Activated naive CD4-positive, alpha-beta T cell (primary cell): ENCODE measurements at places on chromosomes 5 and 9.

DNA sequence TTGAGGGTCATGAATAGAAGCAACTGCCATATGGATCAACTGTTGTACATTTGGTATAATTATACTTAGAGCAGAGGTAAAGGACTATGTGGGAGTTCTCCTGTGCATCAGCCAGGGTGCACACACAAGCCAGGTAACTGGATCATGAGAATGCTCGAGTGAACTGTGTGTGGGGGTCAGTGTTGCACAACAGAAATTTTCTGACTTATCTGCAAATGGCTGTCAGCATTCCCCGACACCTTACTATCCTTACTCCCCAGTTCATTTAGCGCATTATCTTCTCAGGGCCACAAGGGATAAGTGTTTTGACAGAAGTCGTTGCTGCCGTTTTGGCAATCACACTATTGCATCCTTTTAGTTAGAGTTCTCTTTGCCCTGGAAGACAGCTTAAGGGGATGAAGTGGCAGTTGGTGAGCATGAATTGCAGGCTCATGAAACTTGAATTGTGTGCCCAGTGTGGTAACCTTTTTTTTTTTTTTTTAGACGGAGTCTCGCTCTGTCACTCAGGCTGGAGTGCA, 1.7 kb downstream of the CANX start:
- no peak for DNase-seq

- no peak for DNase-seq
Observed at GRCh38 chr5:41418220-41419031, 92.0 kb downstream of the PLCXD3 start.

DNA sequence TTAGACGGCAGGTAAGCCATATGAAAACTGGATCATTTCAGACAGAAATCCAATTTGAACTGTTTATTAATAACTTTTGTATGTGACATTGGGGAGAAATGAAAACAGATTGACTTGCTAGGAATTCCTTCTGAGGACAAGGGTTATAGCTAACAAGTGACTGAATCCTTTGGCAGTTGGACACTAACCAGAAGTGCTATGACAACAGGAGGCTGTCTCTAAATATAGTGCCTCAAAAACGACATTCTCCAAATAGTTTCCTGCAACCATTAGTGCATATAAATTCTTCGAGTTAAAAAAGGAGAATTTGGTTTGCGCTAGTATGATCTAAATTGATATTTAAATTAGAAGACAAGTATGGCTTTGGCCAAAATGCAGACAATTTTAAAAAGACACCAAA, 338.6 kb downstream of the PTPRD start:
- DNase-seq = no peak

DNA sequence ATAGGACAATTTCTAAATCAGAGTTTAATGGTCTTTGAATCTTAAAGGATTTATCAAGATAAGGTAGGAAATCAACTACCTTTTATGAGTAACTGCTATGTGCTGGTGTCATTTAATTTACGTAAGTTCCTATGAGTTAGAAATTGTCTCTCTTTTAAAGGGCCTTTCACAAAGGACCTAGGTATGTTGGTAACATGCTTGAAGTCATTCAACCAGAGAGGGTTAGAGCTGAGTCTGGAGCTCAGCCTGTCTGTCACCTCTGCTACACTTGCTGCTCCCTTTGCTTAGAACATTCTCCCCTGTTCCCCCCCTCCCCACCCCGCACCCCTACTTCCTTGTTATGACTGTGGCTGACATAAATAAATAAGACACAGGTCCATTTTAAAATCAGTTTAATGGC, 190.3 kb upstream of the SEMA6A start:
- DNase-seq = no peak

GRCh38 chr9:32265037-32265436, 119.4 kb upstream of the ACO1 start:
- DNase-seq = no peak

GRCh38 chr9:14315875-14316601, 2.1 kb upstream of the NFIB start:
- DNase-seq = no peak

GRCh38 chr9:90092508-90092907, 487.7 kb downstream of the GADD45G start:
- DNase-seq = no peak

GRCh38 chr9:14323083-14323971, 9.4 kb upstream of the NFIB start:
- DNase-seq = no peak

- DNase-seq = no peak
Observed at GRCh38 chr9:115969096-115969495, 184.5 kb upstream of the PAPPA start.

DNA sequence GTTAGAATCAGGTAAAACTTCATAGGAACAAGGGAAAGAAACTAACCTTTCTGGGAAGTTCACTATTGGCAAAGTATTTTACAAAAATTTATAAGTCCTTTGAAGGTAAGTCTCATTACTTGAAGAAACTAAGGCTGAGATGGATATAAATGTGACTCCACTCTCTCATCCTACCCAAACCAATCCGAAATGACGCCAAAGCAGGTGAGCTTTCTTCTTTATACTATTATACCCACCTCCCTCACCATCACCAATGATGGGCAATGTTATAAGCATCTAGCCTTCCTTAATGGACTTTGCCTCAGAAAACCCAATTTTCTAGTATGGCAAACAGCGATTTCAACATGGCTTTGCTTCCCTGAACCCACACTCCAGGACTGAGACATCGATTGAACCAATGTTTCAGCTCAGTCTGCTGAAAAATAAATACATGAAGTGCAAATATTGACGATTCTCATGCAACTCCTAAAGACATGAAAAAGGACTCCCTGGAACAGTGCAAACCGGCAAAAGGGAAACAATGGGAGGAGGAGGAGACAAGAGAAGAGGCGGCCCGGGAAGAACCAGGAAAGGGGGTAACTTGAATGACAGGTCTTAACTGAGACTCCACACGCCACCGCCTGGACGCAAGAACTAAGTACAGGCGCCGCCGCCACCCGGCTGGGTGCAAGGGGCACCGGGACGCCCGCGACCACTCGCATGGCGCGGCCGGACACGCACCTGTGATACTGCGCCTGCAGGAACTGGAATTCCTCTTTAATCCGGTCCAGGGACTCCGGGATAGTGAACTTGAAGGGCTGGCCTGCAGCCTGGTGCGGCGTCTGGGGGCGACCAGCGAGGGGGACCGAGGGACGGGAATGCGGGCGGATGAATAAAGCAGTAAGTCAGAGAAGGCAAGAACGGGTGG, 2.5 kb downstream of the TLE1 start:
- no peak for DNase-seq

DNA sequence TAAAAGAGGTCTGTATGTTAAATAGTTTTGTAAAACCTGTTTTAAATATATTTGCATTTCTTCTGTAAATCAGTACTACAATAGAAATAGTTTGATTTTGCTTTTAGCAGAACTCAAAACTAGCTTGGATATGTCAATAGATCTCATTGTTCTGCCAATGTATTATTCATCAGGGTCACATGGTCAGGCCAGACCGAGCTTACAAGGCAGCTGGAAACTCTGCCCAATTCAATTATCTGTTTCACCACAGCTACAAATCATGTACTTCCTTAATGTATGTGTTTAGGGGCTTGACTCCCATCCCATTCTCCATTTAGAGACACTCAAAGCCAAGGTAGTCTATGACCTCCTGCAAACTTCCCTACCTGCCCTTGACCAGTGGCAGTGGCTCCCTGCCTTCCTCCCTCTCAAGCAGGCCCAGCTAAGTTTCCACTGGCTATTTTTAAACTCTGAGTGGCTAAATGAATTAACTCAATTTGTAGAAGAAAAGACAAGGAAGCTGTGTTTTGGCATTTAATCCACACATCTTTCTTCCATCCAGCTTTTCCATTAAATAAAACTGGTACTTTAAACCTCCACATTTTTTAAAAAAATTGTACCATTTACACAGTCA, 46.4 kb upstream of the SELENOP start:
- no peak for DNase-seq

DNA sequence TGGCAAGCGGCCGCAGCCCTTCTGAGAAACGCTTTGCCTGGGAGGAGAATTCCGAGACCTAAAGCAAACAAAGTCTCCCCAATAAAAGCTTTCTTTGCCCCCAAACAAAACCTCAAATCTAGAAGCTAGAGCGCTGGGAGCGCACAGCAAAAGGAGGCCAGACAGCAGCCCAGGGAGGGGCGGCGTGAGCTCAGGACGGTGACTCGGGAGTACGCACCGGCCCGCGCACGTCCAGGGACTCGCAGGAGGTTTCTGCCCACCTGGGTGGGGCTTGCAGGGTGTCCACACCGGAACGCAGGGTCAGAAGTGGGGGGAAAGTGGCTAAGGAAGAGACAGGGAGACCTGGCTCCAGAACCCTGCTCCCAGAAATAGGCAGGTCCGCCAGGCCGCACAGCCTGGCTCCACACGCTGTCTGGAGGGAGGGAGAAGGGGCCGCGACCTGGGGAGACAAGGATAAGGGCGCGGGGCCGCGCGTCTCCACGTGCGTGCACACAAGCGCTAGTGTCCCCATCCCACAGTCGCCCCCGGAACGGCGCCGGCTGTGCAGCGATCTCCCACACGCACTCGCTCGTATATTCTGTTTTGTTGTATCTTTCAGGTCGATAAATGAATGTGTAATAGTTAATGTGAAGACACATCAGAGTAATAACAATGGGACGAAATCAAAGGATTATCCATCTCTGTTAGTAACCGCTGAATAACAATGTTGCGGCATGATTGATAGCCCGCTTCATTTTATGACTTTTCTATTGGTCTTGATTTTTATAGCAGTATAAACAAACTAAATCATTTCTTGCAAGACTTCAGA, 2.3 kb upstream of the OTP start:
- DNase-seq = no peak

- no peak for DNase-seq
Observed at GRCh38 chr5:133635051-133635450, 22.7 kb upstream of the FSTL4 start.

- no peak for DNase-seq
Observed at GRCh38 chr5:101590384-101590783, 687.3 kb upstream of the ST8SIA4 start.

- DNase-seq = no peak
Observed at GRCh38 chr9:30075451-30076199, 2308.8 kb upstream of the ACO1 start.

- no peak for DNase-seq
Observed at GRCh38 chr9:87249029-87249428, 248.6 kb upstream of the DAPK1 start.

DNA sequence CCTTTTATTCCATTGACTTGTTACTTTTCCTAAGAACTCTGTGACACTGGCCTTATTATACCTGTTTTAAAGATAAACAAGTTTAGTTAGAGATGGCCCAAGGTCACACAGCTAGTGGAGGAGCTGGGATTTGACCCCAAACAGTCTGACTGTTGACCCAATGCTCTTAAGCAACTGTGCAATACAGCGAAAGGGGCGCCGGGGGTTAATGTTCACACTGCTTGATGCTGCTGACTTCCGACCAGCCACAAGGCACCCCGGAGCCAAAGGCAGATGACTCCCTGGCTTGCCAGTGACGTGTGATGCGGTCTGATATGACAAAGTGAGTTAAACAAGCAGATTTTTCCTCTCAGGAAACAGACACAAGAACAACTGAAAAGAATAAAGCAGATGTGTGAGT, 23.9 kb downstream of the PIK3R1 start:
- peak; percentile 70 for DNase-seq

- DNase-seq = no peak
Observed at GRCh38 chr9:87427851-87428506, 69.7 kb upstream of the DAPK1 start.

GRCh38 chr5:118199801-118200200, 788.5 kb downstream of the DTWD2 start:
- DNase-seq = no peak

DNA sequence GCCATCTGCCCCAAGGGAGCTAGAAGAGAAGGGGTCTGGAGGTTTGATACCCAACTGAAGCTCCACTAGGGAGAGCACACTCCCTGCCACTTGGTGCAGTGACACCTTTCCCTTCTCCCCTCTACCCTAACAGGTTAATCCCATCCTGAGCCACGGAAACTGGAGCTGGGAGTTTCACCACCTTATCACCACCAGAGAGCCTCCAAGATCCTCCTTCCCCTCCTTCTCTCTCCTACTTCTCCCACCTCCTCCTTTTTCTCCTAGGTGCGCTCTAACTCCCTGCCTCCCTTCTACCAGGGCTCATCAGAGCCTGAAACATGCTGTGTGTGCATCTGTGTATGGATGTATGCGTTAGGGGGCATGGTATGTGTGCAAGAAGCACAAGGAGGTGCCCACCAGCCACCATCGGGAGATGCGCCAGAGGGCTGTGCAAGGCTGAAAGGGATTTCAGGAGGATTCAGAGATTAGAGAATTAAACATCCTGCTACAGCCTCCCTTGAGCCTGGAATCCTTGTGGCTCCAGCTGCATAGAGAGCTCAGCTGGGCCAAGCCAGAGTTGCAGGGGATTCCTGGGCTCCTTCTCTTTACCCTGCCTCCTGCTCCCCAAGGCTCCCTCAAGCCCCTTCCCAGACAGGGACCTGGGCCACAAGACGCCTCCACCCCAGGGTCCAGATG, 89.8 kb downstream of the PCDH1 start:
- no peak for DNase-seq

GRCh38 chr5:17847286-17847685, 213.0 kb downstream of the TAF11L14 start:
- no peak for DNase-seq

DNA sequence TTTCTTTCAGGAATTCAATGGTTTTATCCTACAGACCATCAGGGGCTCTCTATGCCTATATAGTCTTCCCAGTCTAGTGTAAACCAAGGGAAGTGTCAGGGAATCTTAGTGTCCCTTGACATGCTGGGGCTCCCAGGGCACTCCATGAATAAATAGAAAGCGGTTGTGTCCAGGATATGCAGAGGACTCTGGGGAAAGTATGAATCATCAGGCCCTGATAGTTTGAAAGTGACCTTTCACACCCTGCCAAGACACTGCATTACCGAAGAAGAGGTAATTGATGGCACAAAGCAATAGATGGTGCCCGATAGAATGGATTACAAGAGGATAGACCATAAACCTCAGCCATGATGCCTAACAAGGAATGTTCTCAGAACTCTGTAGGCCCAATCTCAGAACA, 163.3 kb upstream of the DAPK1 start:
- DNase-seq = no peak

DNA sequence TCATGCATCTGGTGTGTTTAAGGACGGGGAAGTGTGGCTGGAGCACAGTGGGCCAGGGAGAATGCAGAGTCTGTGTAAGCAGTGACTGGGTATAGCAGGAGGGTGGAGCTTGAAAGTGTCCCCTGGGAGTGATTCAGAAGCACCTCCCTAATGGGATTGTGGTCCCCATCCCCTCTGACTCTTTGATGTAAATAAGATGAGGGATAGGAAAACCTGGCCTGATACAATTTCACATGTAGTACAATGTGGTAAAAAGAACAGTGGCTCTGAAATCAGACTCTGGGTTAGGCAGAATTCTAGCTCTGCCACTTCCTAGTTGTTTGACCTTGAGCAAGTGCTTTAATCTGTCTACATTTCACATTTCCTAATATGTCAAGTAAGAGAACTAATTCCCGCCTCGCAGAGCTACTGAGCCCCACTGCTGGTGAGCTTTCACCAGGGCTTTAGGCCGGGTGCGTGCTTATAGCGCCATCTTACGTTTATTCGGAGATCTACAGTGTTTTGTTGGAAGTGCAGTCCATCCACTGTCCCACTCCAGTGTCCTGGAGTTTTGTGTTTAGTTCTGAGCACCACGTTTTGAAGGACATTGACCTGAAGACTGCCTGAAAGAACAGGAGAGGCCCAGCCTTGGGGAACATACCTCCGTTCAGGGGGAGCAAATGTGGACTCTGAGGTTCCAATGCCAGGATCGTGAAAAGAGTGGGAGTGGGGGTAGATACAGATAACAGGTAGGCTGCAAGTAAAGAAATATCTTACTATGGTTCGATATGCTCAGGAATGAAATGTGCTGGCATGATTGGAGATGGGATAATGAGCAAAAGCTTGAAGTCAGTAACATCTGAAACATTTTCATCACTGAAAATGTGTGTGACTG, 51.2 kb upstream of the TESK1 start:
- DNase-seq = peak; percentile 6
